Activated CD8-positive, alpha-beta memory T cell treated with anti-CD3 and anti-CD28 coated beads for 1 hour (primary cell): ENCODE measurements at places on chromosomes 5 and 9.

DNA sequence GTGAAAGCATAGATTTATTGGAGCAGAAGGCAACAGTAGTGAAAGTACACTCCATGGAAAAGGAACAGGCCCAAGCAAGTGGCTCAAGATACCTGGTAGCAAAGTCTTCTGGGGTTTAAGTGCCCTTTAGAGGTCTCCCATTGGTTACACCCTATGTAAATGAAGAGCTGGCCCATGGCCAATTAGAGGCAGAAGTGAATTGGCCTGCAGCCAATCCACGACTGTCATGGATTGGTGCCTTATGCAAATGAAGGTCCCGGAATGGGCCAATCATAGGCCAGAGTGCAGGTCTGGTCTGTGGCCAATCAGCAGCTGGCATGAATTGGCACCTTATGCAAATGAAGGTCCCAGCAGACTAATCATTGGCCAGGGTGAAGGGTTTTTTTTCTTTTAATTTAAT lies 64.2 kb upstream of the PCSK5 start:
- no peak for DNase-seq

- DNase-seq: no peak
These were observed 41.6 kb upstream of the ZNF300 start for GRCh38 chr5:150946351-150946905.

DNA sequence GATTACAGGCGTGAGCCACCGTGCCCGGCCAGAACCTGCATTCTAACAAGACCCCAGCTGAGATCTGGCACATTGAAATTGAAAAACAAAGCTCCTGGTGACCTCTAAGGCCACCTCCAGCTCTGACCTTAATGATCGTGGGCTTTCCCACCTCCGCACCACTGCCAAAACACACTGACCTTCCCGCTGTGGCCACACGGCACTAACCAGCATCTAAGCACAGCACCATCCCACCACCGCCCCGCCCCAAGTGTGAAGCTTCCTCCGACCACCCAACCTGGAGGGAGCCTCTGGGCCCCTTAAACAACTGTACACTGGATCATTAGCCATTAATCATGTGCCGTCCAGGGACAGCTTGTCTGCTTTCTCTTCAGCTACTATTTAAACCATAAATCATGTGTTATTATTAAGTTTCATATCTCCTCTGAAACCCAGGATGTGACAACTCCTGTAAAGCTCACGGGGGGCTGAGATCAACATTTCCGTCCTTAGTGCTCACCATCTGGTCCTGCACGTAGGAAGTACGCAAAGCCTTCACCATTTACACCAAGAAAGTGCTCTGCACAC lies 80.6 kb downstream of the COL23A1 start:
- no peak for DNase-seq

DNA sequence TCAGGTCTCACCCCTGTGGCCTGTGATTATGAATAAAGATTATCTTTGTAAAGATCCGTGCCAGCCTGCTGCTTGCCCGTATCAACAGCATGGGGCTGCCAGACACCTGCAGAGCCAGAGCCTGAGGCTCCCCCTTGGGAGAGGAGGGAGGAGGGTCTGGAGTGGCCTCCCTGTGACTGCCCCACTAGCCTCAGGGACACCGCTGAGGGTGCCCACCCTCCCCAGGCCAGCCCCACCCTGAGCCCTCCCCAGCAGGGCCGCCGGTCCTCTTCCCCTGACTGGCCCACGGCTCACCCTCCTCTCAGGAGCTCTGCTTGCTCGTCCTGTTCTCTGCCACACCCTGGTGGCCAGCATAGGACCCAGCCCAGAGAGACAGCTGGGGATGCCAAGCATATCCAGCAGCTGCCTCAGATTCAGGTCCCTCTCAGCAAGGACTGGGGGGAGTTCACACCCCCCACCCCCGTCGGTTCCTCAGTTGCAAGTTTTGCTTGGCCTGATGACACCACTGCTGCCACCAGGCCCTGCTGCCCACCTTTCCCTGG lies 1.9 kb downstream of the SSNA1 start:
- no peak for DNase-seq

DNA sequence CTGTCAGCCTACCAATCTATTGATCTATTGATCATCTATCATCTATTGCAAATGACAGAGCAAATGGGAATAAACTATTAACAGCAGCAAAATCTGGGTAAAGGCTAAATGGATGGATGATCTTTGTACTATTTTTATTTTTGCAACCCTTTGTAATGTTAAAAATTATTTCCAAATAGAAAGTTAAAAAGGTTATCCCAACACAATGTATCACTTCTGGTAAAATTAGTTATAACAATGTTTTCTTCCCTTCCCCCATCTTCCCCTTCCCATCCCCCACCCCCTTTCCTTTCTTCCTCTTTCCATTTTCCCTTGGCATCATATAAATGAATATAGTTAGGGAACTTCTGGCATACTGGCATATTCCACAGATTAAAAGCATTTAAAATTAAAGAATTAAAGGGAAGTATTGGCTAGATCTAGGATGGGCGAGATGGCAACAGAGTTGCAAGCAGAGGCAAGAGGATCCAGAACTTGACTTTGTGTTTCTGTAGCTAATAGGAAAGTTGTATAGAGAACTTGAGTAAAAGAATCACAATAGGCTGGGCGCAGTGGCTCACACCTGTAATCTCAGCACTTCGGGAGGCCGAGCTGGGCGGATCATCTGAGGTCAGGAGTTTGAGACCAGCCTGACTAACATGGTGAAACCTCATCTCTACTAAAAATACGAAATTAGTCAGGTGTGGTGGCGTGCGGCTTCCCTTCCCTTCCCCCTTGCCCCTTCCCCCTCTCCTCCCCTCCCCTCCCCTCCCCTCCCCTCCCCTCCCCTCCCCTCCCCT lies 66.6 kb upstream of the TAF11L2 start:
- no peak for DNase-seq

DNA sequence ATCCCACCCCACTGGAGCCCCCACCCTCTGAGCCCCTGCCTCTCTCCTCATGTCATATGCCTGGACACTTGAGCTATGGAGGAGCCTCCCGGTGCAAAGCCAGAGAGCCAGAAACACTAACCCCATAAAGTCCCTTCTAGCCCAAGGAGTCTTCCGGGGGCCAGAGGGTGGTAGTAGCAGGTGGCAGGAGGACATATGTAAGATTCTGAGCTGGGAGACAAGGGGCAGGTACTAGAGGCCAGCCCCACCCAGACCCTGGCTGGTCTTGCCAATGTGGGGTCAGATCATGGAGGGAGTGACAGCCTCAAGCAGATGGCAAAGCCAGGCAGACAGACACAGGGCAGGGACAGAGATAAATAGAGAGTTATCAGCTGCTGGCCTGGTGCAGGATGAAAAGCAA lies 63.4 kb downstream of the PSD2 start:
- DNase-seq: no peak

DNA sequence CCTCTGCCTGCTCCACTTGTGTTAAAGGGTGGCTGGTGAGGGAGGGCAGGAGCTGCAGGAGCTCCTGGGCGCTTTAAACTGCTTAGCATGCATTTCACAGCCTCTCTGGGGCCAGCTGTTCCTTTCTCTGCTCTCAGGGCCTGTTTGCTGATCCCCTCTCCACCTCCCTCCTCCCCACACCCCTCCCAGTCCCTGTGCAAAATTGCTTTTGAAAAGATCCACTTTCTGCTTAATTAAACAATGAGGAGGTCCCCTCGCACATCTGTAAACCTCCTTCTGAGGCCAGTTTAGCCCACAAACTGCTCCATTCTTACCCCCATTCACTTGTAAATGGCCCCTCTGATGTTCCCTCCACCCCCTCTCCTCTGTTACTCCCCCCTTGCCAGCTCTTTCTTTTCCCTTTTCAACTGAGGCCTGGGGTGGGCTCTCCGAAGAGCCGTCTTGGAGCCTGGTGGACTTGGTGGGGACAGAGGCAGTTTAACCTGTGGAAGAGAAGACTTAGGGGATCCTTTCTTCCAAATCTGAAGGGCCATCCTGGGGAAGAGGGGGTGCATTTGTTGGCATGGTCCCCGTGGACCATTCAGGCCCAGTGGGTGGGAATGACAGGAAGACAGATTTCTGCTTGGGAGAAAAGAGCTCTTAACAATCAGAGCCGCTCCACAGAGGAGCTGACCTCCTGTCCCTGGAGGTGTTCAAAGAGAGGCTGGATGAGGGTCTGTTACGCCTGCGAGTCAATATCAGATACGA lies 12.0 kb downstream of the URM1 start:
- no peak for DNase-seq

GRCh38 chr5:58972301-58972700 lies 389.4 kb downstream of the RAB3C start:
- no peak for DNase-seq

- DNase-seq: no peak
These were observed 887 bp upstream of the MAP3K1 start for GRCh38 chr5:56814361-56814962.

GRCh38 chr9:123402981-123403509 lies 47.0 kb downstream of the CRB2 start:
- no peak for DNase-seq

- peak; percentile 8 for DNase-seq
These were observed 316.6 kb downstream of the AGTPBP1 start for GRCh38 chr9:85425153-85425611.

DNA sequence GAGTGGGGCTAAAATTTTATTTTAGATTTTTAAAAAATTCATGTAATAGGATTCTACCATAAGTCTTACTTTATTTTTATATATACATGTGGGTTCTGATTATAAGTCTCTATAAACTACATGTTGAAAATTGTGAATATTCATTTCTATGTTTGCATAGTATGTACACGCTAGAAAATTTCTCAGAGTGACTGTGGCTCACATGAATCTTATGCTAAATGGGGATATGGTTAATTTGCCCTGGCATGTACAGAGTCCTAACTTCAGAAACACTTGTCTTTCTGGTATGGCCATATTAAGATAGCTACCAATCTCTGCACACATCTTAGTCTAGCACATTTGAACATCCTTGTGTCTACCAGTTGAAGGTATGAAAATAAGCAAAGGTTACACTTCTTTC lies 154.8 kb downstream of the FBXL7 start:
- no peak for DNase-seq

GRCh38 chr9:130681769-130682420 lies 11.7 kb upstream of the EXOSC2 start:
- no peak for DNase-seq

DNA sequence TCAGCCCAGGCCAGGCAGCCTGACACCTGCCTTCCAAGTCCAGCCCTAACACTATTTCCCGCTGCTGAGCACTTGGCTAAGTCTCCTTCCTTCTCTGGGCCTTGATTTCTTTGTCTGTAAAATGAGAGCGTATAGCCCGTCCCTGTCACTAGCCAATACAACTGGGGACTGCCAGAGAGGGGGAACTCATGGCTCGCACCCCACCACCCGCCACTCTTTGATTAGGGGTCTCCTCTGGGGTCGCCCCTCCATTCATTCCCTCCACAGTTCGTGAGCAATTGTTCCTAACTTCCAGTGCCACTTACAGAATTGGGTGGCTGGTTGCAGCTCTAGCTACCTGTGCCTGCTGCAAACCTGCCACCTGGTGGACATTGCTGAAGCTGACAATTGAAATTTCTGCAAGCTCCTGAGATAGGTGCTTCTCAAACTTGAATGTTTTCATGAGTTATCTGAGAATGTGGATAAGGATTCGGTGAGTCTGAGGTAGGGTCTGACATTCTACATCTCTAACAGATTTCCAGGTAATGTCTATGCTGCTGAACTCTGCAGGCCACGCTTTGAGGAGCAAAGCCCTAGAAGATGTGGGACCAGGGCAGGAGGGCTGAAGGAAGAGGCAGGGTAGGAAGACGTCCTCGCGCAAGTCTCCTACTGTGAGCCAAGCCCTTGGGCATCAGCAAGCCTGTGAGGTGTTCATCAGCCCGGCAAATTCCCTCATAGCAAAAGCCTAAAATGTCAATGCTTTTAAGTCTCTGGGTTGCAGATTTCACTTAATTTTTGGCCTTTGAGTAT lies 13.3 kb upstream of the RECK start:
- no peak for DNase-seq

DNA sequence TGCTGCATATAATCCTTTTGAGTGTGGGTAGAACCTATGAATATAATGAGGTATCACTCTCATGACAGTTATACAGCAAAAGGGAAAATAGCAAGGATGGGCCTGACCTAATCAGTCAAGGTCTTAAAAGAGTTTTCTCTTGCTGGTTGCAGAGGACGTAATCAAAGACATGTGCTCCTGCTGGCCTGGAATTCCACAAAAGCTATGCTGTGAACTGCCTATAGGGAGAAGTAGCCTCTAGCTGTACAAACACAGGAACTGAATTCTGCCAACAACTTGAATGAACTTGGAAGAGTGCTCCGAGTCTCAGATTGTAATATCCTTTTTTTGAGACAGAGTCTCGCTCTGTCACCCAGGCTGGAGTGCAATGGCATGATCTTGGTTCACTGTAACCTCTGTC lies 195.6 kb downstream of the PLK2 start:
- no peak for DNase-seq
